Type B pancreatic cell (in vitro differentiated cells): ENCODE measurements at places on chromosomes 1 and 21. TPM values are rescaled to one million over a fixed set of nuclear protein-coding genes. Genes with fewer than 3 reads are reported as not detected.
A peak's percentile ranks its signal among the peaks of the same experiment; 100 is the strongest.

- DNase-seq, result no peak
These were observed 19.8 kb downstream of the RPRD2 start for GRCh38 chr1:150383631-150384324.

GRCh38 chr1:196558411-196558810 lies 49.8 kb downstream of the KCNT2 start:
- no peak for DNase-seq

GRCh38 chr1:160062230-160062532 lies 7.8 kb downstream of the KCNJ10 start:
- DNase-seq, result no peak

DNA sequence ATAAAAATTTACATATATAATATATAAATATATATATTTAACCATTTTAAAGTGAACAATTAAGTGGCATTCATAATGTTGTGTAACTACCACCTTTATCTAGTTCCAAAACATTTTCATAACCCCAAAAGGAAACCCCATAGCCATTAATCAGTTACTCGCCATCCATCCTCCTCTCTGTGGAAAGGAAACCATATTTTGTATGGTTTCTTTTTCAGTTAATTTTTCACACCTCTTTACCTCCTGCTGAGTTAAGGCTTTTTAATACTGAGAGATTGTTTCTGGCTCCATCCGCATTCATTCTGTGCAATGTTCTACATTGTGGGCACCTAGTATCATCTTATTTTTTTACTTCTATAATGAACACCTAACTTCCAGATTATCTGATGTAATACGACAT lies 512.1 kb downstream of the LMO4 start:
- no peak for DNase-seq

GRCh38 chr21:19850157-19850556 lies 1148.1 kb upstream of the NCAM2 start:
- no peak for DNase-seq

GRCh38 chr21:28959367-28960099 lies 33.1 kb downstream of the LTN1 start:
- DNase-seq, result no peak

GRCh38 chr1:54218883-54219687 lies 19.1 kb downstream of the MRPL37 start:
- no peak for DNase-seq

- DNase-seq, result no peak
These were observed 50.8 kb downstream of the CHD5 start for GRCh38 chr1:6129313-6129712.

- no peak for DNase-seq
These were observed 42.9 kb upstream of the ID3 start for GRCh38 chr1:23601968-23602876.

- DNase-seq, result no peak
These were observed 5.8 kb upstream of the ERG start for GRCh38 chr21:38504066-38504465.

- no peak for DNase-seq
These were observed 96.1 kb upstream of the KCNA3 start for GRCh38 chr1:110770832-110771231.

DNA sequence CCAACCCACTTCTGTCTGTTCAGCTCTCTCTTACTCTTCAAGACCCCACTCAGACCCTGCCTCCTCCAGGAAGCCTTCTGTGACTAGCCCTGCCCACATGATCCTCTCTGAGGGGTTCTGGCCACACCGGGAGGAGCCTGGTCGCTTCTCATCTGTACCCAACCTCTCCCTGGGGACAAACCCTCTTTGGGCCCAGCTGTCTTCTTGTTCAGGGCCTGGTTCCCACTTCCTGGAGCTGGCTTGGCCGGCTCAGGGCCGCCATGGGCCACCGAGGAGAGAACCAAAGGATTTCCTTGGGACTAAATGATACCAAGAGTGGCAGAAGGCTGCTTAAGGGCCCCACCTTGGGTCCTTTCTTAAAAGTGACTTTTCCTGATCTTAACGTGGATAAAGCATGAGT lies 124.7 kb upstream of the ZBTB40 start:
- peak; percentile 55 for DNase-seq

- DNase-seq, result no peak
These were observed 9.5 kb downstream of the RHEX start for GRCh38 chr1:206062464-206062863.

Gene SPATA17
- total RNA-seq, result 1.9 and 7.2 TPM in 2 replicates

Gene CFAP45
- total RNA-seq, result 1.0 and 2.8 TPM in 2 replicates

Gene HRNR
- total RNA-seq, result not detected in 2 replicates

Gene ZNF593
- total RNA-seq, result 29.7 and 34.9 TPM in 2 replicates

Gene HMCN1
- 4.1 and 13.2 TPM in 2 replicates for total RNA-seq

Gene CYP2J2
- 1.5 and 1.8 TPM in 2 replicates for total RNA-seq

Gene C1orf74
- 3.6 TPM in 2 replicates for total RNA-seq

Gene FCGR2B
- total RNA-seq, result 0.19 and 0.33 TPM in 2 replicates

Gene DMRTB1
- not detected in 2 replicates for total RNA-seq
